ENCODE measurements at places on chromosomes 4 and X.

GRCh38 chr4:26021417-26022345 lies 107.7 kb downstream of the SMIM20 start:
- no peak for DNase-seq

GRCh38 chr4:39893693-39894072 lies 84.0 kb downstream of the PDS5A start:
- DNase-seq = no peak

DNA sequence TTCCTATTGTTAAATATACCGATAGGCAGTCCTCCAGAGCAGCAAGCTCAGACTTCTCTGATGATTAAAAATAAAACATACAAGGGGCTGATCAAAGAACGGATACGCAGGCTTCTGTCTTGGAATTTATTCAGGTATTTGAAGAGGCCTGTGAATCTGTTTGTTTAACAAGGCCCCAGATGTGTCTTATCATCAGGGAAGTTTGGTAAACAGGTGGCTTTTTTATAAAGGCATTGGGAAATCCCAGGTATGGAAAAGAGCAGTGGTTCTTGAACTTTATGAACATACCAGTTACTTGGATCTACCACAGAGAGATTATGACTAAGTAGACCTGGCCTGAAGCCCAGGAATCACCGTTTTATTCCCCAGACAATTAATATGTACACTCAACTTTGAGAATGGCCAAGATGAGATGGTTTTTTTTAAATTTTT lies 47.9 kb downstream of the SOWAHB start:
- DNase-seq = no peak

GRCh38 chr4:24321131-24321530 lies 263.2 kb downstream of the DHX15 start:
- DNase-seq = no peak

GRCh38 chrX:40155589-40156469 lies 58.1 kb upstream of the BCOR start:
- no peak for DNase-seq

DNA sequence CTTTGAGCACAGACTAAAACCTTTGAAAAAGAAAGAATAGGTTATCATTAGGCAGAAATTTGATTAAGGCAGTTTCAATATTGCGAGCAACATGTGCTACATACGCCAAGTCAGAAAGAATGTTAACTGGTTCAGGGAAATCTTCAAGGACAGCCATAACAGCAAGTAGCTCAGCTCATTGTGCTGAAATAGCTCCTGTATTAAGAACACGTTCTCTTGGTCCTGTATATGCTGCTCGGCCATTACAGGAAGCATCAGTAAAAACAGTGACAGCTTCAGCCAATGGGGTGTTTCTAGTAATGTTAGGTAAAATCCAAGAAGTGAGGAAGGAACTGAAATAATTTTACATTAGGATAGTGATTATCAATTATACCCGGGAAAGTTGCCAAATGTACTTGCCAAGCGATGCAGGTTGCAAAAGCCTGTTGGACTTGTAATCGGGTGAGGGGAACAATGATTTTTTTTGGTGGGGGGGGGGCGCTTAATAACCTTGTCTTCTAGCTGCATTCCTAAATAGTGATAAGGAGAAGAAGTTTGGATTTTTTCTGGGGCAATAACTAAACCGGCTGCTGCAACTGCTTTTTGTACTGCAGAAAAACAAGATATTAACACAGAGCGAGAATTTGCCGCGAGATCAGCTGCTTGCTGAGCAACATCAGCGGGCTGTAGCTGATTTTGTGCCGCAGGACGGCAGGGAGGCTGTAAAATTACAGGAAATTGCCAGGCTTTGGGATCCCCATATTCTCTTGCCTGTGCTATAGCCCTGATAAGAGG lies 49.4 kb upstream of the RASSF6 start:
- no peak for DNase-seq

DNA sequence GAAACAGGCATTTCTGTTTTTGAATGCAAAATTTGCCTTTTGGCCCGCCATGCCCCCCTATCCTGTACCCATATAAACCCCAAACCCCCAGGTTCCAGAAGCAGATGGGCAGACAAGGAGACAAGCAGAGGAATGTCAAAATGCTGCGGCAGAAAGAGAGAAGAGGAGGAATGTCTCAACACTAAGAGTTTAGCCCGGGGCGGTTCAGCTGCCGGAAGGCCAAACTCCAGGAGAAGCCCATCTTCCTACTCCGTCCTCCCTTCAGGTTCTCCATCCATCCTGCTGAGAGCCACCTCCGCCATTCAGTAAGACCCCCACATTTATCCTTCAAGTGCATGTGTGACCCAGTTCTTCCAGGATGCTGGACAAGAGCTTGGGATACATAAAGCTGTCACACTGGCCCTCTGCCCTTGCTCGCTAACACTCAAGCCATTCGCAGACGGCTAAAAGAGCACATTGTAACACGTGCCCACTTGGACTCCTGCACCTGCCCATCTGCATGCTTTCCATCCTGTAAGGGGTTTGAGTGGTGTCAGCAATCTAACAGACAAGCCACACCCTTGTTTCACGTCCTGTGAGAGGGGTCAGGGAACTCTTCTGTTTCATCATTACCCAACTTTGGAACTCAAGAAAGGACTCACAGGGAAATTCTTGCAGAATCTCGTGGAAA lies 31.3 kb downstream of the TLR10 start:
- no peak for DNase-seq

- no peak for DNase-seq
Observed at GRCh38 chr4:142535009-142535408, 311.1 kb downstream of the INPP4B start.

GRCh38 chr4:183263787-183264386 lies 56.2 kb downstream of the CLDN22 start:
- DNase-seq = no peak

DNA sequence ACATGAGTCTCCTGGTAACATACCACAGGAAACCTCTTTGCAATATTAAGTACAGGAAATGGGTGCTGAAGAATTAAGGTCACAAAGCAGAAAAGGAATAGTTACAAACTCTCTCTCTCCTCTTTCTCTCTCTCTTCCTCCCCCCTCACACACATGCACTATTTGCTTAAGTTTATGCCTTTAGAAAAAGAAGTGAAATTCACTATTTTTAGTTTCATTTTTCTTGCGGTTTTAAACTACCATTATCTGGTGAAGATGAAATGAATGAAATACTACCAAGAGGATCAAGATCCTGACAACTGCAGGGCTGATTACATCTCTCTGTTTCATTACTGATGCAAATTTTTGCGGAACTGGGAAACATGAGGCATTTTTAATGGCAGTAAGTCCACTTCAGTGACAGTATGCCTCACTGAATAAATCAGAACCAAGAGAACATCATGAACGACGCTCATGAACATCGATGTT lies 64.3 kb upstream of the FTHL17 start:
- DNase-seq = no peak

DNA sequence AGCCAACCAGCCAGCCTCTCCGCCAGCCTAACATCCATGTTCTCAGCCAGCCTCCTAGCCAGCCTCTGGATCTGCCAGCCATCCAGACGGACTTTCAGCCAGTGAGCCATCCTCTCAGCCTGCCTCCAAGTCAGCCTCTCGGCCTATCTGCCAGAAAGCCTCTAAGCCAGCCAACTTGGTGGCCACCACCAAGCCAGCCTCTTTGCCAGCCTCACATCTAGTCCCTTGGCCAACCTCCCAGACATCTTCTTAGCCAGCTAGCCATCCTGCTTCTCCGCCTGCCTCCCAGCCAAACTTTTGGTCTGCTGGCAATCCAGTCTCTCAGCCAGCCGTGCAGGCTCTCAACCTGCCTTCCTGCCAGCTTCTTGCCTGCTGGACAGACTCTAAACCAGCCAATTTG lies 16.4 kb upstream of the ARAP2 start:
- no peak for DNase-seq

- DNase-seq = peak; percentile 21
Observed at GRCh38 chr4:122152711-122153226, 638 bp downstream of the BLTP1 start.

- DNase-seq = no peak
Observed at GRCh38 chr4:150439451-150439933, 142.5 kb upstream of the MAB21L2 start.

- no peak for DNase-seq
Observed at GRCh38 chrX:96989830-96990571, 106.3 kb downstream of the RPA4 start.

DNA sequence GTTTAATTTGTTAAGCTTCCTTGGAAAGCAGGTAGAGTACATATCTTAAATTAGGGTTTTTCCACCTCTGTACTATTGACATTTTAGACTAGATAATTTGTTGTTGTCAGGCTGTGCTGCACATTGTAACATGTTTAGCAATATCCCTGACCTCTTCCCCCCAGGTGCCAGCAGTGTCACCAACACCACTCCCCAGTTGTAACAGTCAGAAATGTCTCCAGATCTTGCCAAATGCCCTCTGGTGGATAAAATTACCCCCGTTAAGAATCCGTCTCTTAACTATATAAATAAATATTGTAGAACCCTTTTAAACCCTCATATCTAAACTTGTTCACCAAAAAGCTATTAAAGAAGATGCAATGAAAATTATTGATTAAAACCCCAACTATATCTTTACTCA lies 161.5 kb downstream of the ARHGAP6 start:
- DNase-seq = no peak

GRCh38 chr4:39947417-39947816 lies 30.3 kb downstream of the PDS5A start:
- DNase-seq = no peak

GRCh38 chr4:184575306-184575705 lies 73.9 kb downstream of the CASP3 start:
- DNase-seq = no peak

DNA sequence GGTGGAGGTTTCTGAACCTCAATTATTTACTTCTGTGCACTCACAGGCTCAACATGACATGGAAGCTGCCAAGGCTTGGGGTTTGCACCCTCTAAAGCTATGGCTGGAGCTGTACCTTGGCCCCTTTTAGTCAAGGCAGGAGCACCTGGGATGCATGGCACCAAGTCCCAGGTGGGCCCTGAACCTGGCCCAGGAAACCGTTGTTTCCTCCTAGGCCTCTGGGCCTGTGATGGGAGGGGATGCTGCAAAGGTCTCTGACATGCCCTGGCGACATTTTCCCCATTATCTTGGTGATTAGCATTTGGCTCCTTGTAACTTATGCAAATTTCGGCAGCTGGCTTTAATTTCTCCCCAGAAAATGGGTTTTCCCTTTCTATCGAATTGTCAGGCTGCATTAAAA lies 726.1 kb upstream of the POU3F4 start:
- no peak for DNase-seq

DNA sequence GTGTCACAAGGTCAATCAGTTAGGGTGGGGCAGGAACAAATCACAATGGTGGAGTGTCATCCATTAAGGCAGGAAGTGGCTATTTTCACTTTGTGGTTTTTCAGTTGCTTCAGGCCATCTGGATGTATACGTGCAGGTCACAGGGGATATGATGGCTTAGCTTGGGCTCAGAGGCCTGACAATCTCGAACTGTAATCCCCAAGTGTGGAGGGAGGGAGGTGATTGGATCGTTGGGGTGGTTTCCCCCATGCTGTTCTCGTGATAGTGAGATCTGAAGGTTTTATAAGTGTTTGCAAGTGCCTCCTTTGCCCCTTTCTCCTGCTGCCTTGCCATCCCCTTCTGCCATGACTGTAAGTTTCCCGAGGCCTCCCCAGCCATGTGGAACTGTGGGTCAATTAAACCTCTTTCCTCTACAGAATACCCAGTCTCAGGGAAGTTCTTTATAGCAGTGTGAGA lies 36.7 kb upstream of the STS start:
- DNase-seq = no peak

DNA sequence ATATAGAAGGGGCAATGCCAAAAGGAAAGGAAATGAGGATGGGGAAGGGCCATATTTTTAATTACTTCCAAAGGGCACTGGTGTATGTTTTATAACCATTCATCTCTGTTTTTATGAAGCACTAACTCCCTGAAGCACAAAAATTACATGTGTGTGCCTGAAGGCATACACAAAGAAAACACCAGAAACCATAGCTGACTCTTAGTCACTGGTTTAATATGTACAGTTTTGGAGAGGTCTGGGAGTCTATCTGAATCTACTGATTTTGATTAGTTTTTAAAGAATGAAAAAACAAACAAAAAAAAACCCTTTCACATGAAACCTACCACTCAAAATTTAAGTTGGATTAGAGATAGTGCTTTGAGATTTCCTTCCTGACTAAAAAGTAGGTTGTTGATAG lies 438.7 kb downstream of the RPA4 start:
- no peak for DNase-seq

DNA sequence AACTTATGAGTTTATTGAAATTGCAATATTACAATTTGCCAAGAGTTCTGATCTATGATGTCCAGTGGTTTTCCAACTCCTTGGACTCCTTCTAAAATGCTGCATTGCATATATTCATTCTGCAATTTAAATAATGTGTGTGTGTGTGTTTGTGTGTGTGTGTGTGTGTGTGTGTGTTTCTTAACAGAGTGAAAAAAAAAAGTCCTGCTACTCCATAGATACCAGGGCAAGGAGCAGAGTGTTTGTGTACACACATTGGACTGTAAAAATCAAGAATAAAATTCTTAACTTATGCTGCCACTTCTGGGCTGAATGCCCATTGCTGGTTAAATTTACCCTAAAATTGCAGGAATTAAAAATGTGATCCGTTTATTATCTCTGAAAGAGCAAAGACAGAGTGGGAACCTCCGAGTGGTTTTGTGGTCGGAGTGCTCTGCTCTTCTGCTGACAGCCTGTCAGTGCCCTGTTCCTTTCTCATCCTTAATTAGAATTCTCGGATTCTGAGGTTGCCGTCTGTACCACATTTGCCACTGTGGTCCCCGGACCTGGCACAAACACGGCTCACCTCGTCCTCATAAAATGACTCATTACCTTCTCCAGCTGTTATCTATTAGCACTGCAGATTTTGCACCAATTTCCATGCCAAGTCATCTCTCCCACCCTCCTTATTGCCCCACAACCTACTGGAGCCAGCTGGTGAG lies 355.5 kb downstream of the KCNIP4 start:
- no peak for DNase-seq

- DNase-seq = no peak
Observed at GRCh38 chr4:48027653-48028052, 11.1 kb downstream of the NIPAL1 start.

DNA sequence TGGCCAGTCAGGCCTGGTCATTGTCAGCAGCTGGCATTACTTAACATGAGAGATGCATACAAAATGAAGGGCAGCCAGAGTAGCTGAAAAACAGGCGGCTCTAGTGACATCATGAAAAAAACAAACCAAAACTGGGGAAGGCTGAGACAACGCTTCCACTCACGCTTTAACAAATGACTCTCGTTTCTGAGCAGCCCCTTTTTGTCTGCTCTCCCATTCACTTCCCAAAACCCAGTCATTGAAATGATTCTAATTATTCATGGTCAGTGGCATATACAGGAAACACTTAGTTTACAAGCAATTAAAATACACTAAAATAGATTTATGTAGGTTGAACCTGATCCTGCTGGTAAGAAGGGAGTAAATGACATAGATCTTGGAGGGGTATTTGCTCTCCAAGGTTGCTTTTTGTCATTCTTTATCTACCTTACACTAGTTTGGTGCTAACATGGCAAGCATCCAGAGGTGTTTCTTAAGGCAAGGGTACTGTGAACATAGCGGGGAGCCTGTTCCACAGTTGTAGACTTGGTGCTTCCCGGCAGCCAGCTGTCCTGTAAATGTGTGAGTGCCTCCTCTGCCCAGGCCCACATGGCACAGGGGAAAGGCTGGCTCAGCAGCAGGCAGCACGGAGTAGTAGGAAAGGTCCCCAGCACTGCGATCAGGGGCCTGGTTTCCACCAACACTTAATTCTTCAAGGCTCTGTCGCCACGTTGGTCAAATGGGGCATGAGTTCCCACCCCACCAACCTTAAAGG lies 61.2 kb upstream of the CITED1 start:
- no peak for DNase-seq

- DNase-seq = no peak
Observed at GRCh38 chr4:171281359-171281758, 531.8 kb upstream of the GALNTL6 start.

Measured in activated CD4-positive, alpha-beta T cell treated with anti-CD3 and anti-CD28 coated beads, Interleukin-2, amount 10 ng/mL, durations not matched to agents 7 days and 5 days (primary cell).